ENCODE measurements at places on chromosomes 6 and 20.

- peak; percentile 51 for DNase-seq
These were observed 684 bp downstream of the ZNFX1 start for GRCh38 chr20:49276961-49277785.

DNA sequence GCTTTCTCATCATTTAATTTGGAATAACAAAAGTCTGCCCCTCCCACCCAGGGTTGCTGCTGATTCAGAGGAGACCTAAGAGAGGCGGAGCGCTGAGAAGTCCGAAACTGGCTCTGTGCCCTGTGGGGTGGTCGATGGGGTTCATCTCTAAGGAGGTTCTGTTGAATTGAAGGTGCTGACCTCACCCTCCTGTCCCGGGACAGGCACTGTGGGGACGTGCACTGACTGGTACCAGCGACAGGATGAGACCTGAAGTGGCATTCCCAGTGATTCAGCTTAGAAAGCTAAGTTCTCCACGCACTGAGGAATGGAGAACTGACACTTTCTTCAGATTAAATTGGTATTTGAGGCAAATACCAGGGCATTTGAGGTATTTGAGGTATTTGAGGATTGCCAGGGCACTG is 1.3 kb downstream of the GUCA1B start:
- no peak for DNase-seq

DNA sequence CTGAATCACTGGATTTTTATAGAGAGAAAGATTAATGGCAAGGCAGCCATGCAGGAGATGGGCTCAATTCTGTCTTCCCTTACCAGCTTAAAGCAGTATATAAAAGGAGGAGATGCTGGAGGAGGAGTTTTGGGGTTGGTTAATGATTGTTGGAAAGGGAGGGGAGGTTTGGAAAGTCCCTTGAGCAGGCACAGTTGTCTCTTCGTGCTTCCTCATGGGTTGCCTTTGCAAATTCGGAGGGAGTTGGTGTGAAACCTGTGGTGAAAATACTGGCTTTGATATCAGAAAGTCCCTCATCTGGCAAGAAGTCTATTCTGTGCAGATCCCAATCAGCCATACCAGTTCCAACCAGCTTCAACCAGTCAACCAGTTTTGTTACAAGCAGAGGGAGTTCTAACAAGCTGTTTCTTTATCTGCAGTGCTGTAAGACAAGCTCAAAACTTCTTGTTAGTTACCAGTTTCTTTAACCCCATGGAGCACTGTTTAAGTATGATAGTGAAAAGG is 107.0 kb downstream of the HIVEP1 start:
- peak; percentile 76 for DNase-seq

GRCh38 chr20:10219993-10220750 is 1.5 kb downstream of the SNAP25 start:
- no peak for DNase-seq

DNA sequence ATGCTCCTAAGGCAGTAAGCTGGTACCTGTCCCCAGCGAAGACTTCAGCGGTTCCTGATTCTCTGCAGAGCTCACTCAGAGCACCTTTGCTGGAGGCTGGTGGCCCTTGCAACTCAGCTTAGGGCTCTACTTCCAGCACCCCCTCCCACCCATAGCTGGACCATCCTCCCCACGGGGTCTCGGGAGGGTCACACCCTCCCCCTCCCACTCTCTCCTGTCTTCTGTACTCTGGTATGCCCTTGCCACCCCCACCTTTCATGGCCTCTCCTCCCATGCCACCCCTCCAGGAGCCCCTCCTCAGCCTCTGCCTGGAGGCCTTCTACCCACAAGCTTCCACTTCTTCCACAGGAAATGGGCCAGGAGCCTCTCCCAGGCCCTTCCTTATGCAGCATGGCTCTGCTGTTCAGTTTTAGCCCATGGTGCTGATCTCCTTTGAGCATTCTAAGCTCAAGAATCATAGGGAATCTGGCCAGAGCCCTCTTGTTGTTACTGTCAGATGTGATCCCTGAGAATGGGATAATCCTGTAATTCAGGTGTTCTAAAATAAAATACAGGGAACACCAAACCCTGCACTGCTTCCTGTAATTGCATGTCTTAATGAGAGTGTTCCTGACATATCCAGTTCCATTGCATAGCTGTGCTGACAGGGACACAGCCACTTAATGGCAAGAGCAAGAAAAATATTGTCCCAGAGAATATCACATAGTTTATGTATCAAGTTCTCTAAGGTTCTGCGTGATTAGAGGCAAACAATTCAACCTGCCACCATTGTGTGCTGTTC is 142.1 kb downstream of the SYNDIG1 start:
- DNase-seq: no peak

DNA sequence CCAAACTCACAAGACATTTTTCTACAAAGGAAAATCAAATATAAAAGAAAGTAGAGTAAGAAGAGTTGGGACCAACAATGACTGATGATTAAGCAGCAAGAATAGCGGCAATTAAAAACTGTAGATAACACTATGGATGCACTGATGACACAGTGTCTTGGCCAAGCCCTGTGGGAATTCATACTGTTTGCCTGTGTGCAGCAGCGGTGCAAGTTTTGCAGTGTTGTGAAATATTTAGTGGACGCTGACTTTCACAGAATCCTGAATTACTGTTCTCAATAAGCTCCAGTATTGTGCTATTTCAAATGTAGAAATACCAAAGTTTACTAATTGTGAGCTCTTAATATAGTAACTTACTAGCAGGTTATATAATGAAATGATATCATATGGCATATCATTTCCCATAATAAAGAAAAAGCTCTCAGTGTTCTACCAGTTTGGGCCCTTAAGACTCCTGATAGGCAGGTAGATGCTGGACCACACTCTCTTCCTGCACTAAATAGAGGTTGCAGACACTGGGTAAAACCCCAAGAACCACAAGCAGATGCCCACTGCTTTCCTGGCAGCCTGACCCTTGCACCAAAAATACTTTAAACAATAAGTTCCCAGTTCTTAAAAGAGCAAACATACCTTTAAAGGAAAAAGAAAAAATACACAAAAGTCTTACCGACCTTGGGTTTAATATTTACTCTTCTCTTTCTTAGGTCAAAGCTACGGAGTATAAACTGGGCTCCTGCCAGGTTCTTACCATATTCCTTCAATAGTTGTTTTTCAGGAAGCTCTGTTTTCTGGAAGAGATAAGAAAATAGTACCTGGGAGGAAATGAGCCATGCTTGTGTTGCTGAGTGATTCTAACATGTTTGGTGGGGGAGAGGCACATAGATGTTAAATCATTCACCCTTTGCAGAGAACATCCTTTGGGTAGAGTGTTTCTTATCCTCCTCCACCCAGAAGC is 41.6 kb downstream of the ANKEF1 start:
- DNase-seq: no peak

DNA sequence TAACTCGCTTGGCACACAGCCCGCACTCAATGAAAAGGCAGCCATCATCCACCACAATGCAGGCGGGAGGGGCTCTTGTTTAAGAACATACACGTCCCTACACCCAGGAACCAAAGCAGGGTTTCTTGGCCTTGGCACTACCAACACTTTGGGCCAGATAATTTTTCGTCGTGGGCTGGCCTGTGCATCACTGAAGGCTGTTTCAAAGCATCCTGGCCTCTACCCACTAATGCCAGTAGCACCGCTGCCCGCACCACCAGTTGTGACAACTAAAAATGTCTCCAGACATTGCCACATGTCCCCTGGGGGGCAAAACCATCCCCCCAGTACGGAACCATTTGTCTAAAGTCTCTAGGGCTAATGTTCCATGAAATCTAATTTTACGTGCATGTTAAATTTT is 13.0 kb downstream of the UQCC2 start:
- DNase-seq: no peak

- DNase-seq: no peak
These were observed 68.1 kb upstream of the SLC4A11 start for GRCh38 chr20:3307078-3307477.
